Stimulated activated CD8-positive, alpha-beta memory T cell treated with anti-CD3 and anti-CD28 coated beads, Interleukin-4, amount 100 ng/mL, for 1 hour (primary cell): ENCODE measurements at places on chromosomes 6 and 20.

GRCh38 chr6:63391203-63391970, 71.6 kb upstream of the LGSN start:
- DNase-seq = no peak

- DNase-seq = no peak
Measured at GRCh38 chr6:156699017-156699421, 78.2 kb upstream of the ARID1B start.

DNA sequence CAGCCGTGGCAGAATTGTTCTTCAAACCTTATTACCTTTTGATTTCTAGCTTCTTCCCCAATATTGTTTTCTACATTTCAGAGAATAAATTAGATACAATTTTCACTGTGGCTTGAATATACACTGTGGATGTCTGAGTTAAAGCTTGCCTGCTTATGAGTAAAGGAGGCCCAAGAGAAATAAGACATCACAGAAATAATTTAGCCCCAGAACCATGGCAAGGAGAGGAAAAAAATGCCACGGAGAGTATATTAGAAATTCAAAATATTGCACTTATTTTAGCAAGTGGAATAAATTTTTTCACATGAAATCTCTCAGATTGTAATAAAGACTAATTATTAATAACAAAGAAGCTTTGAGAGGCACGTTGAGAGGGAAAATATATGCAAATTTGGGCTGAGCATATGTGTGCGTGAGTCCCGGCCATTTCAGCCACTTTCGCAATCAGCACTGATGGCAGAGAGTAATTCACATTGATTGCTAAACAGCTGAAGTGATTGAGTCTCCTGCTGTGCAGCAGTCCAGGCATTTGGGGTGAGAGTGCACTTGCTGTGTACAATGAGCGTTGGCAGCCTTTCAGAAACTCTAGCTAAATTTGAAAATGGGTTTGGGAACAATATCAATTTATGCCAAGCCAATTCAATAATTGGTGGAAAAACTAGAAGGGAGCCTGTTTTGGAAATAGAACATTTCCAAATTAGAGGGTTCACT, 596.0 kb downstream of the EPM2A start:
- DNase-seq = no peak

GRCh38 chr6:28139860-28140543, 1.7 kb upstream of the ZKSCAN8 start:
- no peak for DNase-seq

- DNase-seq = no peak
Measured at GRCh38 chr6:126232671-126233070, 107.2 kb upstream of the CENPW start.

DNA sequence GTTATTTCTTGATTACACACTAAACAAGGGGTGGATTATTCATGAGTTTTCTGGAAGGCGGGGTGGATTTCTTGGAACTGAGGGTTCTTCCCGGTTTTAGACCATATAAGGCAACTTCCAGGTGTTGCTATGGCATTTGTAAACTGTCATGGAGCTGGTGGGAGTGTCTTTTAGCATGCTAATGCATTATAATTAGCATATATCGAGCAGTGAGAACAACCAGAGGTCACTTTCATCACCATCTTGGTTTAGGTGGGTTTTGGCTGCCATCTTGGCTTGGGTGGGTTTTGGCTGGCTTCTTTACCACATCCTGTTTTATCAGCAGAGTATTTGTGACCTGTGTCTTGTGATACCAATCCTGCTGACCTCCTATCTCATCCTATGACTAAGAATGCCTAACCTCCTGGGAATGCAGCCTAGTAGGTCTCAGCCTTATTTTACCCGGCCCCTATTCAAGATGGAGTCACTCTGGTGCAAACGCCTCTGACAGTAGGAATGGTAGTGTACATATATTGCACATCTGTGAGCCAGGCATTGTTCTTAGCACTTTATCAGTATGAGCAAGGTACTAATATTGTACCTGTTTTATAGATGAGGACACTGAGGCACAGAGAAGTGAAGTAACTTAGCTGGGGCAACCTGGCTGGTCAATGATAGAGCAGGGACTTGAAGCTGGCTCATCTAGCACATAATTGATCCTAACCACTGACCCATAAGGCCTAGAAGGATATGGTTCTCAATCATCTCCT, 203.7 kb downstream of the NFATC2 start:
- DNase-seq = no peak

DNA sequence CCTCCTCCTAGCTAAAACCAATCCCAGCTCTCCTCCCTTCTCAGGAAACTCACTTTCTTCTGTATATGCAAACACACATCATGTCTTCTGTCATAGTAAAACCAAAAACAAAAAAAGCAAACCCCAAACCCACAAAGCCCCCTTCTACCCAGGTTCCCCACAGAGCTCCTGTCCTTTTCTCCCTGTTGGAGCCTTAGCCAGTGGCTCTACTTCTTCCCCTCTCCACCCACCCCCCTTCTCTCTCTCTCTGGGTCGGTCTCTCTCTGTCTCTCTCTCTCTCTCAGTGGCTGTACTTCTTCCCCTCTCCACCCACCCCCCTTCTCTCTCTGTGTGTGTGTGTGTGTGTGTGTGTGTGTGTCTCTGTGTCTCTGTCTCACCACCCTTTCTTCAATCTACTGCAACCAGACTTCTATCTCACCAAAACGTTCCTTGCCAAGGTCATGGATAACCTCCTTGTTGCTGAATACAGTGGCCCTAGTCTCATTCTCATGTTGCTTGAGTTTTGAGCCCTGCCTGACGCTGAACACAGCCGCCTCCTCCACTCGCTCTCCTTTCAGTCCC, 8.7 kb upstream of the OSER1 start:
- no peak for DNase-seq

GRCh38 chr6:41132254-41132653, 21.9 kb downstream of the TREML1 start:
- DNase-seq = no peak

GRCh38 chr6:73722318-73723060, 26.5 kb downstream of the CD109 start:
- no peak for DNase-seq

DNA sequence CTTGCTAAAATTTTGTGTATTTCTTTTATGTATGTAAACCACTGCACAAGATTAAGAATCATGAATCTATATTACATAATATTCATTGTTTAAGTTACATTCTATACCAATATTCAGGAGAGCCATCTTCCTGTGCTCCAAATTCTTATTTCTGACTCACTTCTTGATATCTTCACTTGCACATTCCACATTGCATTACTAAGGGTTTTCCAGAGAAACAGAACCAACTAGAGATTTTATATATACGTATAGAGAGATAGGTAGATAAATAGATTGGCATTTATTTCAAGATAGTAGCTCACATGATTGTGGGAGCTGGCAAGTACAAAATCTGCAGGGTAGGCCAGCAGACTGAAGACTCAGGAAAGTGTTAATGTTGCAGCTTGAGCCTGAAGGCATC, 222.2 kb upstream of the PRSS16 start:
- DNase-seq = no peak

GRCh38 chr6:1027109-1027794, 284.6 kb upstream of the FOXQ1 start:
- DNase-seq = no peak

DNA sequence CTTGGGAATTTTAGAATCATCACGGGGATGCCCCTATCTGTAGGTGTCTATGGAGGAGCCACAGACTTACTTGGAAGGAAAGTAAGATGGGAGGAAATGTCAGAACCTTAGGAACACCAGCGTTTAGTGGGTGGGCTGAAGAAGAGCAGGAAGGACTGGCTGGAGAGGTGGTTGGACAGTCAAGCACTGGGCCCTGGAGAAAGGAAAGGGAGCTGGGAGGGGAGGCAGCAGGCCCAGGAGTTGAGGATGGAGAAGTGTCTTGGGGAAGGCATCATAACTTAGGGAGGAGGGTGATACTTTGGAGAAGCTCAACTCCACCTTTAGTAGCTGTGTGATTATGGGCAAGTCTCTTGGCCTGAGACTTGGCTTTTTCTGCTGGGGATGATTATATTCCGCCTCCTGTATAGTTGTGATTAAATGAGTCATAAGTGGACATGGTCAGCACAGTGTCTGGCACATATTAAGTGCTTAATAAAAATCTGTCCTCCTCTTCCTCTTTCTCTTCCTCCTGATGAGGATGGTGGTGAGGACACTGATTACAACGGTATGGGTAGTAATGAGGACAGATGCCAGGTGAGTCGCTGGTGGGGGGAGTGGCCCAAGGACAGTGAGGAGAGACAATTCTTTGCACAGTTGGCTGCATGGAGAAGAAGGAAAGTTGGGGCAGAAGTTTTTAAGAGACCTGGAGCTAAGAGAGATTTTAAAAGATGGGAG, 125.7 kb downstream of the TOX2 start:
- no peak for DNase-seq

DNA sequence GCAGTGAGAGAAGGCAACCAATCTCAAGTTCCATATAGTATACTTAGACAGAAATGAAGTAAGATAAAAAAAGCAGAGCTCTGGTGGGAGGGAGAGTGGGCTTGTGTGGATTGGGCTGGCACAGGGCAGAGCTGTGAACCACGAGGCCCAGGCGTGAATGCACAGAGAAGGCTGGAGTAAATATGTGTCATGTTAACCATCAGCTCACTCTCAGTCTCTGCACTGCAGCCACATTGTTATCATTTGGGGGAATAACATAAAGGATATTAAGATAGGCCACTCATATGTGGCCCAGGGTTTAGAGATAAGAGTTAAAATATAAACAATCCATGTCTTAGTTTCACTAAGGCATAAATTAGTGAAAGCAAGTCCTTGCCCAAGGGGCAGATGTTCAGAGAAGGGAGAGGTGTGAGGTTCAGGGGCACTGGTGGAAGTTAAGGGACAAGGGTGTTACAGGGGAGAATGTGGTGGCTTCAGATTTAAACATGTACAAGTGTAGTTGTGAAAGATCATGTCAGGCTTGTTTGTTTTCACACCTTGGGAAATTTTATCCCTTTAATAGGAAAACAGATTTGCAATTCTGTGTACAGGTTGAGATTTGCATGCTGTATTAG, 14.4 kb downstream of the GMPR start:
- no peak for DNase-seq

GRCh38 chr20:20212675-20213096, 155.2 kb upstream of the INSM1 start:
- DNase-seq = no peak

DNA sequence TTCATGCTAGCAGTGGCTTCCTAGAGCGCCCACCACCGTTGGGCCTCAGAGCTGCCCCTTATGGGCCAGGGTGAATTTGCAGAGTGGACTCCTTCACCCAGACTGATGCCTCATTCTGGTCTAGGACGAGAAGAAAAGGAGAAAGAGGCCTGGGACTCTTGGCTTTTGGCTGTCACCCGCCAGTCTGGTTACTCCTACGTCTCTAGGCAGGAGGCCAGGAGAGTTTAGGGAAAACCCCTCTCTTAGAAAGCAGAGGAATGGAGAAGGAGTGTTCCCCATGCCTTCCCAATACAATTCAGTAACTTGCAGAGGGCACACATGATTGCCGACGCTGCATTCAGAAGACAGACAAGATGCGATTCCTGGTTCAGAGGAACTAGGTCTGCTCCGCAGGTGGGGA, 70.1 kb downstream of the CDC5L start:
- no peak for DNase-seq

DNA sequence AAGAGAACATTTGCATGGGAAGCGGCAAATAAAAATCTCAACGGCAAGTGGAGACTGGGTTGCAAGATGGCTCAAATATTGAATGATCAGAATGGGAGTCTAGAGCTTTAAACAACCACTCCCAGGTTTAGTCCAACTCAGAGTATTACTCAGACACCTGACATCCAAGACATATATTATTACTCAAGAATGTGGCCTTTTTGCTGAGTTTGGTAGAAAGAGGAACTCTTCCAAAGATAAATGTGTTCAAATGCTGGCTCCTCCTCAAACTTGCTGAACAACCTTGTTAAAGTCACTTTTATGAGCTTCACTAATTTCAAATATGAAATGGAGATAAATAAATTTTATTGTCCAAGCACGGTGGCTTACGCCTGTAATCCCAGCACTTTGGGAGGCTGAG, 77.8 kb downstream of the ESR1 start:
- no peak for DNase-seq

DNA sequence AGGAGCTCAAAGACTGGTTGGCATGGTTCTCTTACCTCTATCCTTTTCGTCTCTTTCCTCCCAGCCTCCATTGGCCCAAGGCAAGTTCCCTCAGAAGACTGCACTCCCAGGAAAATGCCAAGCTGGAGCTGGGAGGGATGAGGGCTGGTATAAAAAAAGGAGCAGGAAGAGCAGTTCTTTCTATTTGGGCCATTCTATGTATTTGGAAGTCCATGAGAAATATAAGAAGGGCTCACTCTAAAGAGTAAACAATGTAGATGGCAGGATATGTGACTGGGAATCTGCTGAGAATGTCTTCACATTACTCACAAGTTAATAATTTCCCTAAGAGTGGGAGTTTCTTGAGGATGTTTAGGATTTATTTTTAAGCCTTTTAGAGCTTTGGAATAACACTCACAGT, 36.6 kb upstream of the ADTRP start:
- no peak for DNase-seq
